ENCODE measurements at places on chromosomes 11 and 22.

DNA sequence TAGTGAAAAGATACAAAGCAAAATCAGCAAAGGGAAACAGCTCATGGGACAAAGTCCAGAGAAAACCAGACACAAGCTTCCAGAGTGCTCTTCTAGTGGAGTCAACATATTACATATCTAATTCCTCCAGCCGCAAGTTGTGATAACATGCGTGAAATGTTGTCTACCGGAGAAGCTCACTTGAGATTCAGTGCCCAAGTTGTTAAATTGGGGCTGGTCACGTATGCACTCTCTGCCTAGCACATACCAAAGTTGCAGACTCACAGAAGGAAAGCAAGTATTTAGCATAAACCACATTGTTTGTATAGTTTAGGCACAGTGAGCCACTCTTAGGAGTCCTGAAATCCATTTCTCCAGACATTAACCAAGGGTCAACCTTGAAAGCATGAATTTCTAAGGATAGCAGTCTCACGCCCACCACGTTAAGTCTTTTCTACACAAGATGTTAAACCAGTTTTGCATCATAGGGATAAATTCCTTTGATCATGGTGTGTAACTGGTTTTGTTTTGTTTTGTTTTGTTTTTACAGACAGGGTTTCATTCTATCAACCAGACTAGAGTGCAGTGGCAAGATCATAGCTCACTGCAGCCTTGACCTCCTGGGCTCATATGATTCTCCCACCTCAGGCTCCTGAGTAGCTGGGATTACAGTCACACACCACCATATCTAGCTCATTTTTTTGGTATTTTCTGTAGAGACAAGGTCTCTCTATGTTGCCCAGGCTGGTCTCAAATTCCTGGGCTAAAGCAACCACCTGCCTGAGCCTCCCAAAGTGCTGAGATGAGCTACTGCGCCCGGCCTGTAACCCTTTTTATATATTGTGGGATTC is 39.5 kb upstream of the EP300 start:
- DNase-seq: no peak

DNA sequence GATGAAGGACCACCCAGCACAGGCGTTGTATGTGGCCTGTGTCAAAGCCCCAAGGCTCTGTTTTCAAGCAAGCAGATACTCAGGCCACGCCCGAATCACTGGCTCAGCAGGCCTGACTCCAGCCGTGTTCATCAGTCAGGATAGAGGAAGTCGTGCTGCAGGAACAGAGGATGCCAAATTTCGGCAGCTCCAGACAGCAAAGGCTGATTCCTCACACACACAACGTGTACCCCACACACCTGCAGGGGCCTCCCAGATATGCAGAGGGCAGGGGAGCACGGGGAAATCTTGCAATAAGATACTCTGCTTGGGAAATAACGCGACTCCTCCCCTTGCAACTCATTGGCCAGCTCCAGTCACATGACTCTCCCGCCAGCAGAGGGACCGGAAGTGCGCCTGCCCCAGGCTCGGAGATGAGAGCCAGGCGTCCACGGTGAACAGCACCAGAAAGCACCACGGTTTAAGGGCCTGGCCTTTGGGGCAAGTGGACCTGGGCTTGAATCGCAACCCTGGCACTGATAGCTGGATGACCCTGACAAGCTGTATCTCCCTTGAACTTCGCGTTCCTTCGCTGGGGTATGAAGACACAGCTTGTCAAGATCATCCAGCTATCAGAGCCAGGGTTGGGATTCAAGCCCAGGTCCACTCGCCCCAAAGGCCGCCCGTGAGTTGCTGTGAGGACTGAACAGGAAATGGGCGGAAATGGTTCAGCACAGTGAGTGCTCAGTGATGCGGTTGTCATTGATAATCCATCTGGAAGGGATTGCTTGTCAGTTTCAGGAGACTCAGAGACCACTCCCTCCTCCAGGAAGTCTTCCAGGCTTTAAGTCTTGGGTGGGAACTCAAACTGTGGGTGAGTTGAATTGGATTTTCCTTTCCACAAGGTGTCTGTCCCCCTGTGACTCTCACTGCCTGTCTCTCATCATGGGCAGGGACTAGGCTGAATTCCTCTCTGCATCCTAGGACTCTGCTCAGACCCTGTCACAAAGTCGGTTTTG is 88.5 kb downstream of the MYEOV start:
- DNase-seq: no peak

DNA sequence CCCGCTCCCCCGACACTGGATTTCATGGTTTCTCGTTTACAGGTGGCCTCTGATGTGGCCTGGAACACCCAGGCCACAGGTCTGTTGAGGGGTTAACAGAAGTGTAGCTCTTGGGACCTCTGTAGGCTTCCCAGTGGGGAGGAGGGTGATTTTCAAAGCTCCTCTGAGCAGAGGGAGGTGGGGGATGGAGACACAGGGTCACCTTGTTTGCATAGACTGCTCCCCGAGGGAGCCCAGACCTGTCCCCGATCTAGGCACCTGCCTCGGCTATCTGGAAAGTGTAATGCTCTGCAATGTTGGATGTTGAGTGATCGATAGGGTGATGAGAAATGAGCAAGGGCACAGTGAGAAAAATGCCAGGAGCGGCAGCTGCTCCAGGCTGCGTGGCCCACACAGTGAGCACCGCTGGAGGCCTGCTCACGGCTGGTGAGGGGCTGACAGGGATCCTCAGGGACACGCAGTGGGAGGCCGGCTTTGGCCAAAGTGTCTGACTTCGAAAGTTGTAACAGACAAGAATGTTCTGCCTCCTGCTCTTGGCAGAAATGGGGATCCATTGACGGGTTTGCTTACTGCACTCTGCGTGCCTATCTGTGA is 594.1 kb downstream of the BRD1 start:
- DNase-seq: no peak

DNA sequence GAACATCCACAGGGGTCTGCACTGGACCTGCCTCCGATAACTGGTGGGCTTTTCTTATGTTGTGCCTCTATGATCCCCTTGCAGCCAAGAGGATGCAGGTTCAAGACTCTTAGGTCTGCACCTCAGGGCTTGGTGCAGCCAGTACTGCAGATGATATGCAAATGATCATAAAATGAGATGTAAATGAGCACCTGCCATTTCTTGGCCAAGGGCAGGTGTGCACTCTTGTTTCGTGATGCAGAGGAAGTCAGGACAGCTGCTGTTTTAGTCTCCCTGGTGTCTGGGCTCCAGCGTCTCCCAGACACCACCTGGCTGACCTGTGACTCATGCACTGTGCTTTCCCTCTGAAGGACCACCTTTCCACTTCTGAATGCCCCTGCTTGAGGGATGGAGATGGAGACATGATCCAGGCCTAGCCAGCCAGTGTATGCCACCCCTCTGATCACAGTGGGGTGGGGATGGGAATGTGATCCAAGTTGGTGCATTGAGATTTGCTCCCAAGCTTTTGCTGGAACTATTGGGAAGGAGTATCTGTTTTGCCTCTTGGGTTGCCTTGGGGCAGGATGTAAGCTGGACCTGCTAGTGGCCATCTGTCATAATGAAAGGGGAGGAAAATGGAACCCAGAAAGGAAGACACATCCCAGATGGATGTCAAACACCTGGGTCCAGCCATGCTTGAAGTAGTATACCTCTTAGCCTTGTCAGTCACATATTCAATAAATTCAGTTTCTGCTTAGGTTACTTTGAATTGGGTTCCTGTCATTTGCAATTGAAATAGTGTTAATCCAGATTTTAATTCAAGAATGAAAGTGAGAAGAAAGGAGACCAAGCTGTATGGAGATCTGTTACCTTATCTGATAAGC is 3.3 kb upstream of the KCNJ11 start:
- DNase-seq: no peak

DNA sequence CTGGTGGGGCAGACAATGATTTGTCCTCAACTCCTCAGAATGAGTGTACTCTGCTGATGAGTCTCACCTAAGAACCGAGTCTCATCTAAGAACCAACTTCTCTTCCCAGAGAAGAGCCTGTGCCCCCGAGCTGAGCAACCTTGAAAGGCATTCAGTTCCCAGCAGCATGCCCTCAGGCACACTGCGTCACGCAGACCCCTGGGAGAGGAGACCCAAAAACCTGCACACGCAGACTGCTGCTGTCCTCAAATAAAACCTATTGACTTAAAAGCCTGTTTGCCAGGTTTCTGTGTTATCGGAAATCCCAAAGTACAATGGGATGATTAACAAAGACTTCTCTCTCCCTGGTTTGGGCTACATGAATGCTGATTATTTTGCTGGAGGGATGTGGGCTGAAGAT is 121.2 kb downstream of the C11orf58 start:
- DNase-seq: no peak

DNA sequence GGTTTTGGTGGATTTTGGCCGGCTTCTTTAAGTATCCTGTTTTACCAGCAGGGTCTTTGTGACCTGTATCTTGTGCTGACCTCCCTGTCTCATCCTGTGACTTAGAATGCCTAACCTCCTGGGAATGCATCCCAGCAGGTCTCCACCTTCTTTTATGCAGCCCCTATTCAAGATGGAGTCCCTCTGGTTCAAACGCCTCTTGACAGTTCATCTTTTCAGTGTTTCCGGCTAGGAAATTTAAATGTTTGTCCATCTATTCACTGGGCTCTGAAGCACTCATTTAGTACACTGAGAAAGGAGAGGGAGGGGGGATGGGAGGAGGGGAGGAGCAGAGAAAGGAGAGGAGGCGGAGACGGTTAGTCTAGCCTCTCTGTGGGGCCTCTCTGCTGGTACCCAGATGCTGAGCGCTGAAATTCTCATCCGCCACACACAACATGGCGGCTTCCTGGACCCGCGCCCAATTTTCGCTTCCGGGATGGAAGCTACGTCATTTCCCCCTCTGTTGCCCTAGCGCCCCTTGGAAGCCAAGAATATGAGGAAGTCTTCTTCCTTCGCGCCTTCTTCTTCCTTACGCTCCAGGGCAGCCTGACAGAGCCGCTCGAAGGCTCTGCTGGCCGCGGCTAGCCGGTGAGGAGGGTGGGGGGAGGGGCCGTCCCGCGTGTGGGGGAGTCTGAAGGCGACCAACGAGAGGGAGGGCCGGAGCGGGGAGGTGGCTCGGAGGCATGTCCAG is 69.0 kb upstream of the SYT13 start:
- DNase-seq: peak; percentile 68

DNA sequence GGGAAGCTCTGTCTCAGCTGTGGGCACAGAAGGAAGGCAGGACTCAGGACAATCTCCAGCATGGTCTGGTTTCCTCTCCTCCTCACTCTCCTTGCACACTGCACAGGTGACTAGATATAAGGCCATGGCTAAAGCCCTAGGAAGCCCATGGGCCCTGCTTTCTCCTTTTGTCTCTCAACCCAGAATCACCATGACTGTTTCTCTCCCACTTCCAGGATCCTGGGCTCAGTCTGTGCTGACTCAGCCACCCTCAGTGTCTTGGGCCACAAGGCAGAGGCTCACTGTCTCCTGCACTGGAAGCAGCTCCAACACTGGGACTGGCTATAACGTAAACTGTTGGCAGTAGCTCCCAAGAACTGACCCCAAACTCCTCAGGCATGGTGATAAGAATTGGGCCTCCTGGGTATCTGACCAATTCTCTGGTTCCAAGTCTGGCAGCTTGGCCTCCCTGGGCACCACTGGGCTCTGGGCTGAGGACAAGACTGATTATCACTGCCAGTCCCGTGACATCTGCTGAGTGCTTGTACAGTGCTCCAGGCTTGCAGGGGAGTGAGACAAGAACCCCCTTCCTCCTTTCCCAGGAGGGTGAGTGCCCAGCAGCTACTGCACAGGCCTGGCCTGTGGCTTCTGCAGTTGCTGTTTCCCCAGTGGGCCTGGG is 104.0 kb upstream of the TOP3B start:
- DNase-seq: no peak

GRCh38 chr11:32305460-32305859 is 129.9 kb downstream of the WT1 start:
- no peak for DNase-seq

- DNase-seq: no peak
Observed at GRCh38 chr11:33086017-33086416, 46.6 kb downstream of the TCP11L1 start.

GRCh38 chr11:122782222-122782621 is 56.1 kb upstream of the CRTAM start:
- no peak for DNase-seq

DNA sequence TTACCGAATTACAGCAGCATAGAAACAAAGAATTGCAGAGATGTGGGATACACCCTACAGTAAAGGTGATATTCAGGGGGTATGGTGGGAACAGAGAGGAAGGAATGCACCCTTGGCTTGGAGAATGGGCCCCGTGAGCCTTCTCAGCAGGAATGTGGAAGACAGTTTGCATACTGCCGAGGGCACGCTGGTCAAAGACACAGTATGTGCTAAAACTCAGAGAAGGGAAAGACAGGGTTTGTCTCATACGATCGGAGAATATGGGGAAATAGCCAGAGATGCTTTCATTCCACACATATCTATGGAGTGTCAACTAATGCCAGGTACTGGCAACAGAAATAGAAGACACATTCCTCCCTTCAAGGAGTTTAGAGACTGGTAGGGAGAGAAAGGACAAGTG is 36.9 kb downstream of the UBASH3B start:
- no peak for DNase-seq

GRCh38 chr22:31092161-31092560 is 11.0 kb downstream of the SMTN start:
- DNase-seq: no peak

GRCh38 chr22:44438481-44439131 is 59.4 kb downstream of the RTL6 start:
- no peak for DNase-seq

DNA sequence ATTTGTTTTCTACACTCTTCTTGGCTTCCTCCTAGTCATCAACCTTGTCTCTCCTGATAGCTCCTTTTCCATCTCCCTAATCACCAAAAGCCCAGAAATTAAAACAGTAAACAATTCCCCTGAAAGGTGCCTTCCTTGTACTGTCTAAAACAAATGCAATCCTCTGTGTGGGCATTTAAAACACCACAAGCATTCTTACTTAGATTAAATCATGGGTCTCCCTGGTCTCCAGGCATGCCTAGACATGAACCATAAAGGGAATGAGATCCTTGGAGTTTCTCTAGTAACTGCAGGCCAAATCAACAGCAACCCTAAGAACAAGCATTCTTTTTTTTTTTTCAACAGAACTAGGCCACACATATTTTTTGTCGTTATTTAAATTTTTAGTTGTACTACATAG is 1.9 kb downstream of the BTG4 start:
- DNase-seq: no peak

GRCh38 chr11:32379719-32380118 is 55.6 kb downstream of the WT1 start:
- no peak for DNase-seq

GRCh38 chr11:107691000-107691750 is 20.7 kb downstream of the SLN start:
- no peak for DNase-seq

GRCh38 chr11:40405614-40406013 is 1053.8 kb downstream of the LRRC4C start:
- no peak for DNase-seq

- DNase-seq: no peak
Observed at GRCh38 chr11:126861796-126862459, 138.6 kb downstream of the KIRREL3 start.

- DNase-seq: no peak
Observed at GRCh38 chr22:33405194-33405593, 347.0 kb upstream of the SYN3 start.

- no peak for DNase-seq
Observed at GRCh38 chr11:111913997-111914396, 1.5 kb downstream of the HSPB2 start.

DNA sequence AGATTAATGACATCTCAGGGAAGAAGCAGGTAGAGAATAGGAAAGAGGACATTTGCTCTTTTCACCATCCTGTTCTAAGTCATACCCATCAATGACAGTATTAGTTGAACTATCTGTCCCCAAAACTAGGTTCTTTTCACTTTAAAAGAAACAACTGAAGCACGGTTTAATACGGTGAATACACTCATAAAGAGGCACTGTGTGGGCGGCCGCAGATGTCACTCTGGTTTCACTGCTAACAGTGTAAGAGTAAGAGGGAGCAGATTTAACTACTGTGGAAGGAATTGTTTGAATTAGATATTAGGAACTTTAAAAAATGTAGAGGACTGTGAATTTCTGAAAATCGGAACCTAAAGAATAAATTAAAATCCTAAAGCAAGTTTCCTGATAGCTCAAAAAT is 49.5 kb downstream of the VSIG10L2 start:
- peak; percentile 8 for DNase-seq

Data from GM06990 (cell line).